Mucosa of gallbladder (tissue), 1 donor: ENCODE measurements at places on chromosomes 1 and 21.

DNA sequence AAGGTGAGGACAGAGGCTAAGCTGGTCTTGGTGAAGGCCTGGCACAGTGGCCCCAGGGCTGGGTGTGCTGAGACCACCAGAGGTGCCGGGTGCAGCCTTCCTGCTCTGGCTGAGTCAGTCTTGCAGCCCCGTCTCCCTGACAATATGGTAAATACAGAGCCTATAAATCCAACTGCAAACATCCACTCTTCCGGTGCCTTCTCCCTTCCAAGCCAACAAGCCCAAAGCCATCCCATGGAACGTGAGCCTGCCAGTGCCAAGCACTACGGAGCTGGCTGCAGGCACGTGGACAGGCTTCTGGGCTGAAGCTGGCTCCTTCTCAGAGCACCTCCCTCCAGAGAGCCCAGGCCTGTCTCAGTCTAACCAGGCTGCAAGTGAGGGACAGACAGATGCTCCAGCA is 70.0 kb downstream of the TRABD2B start:
- no peak for DNase-seq

- no peak for DNase-seq
Observed at GRCh38 chr1:231507476-231508355, 20.8 kb upstream of the TSNAX start.

GRCh38 chr1:110060034-110060661 is 10.3 kb downstream of the ALX3 start:
- no peak for DNase-seq

GRCh38 chr1:172390683-172391551 is 29.6 kb upstream of the C1orf105 start:
- peak; percentile 18 for DNase-seq

DNA sequence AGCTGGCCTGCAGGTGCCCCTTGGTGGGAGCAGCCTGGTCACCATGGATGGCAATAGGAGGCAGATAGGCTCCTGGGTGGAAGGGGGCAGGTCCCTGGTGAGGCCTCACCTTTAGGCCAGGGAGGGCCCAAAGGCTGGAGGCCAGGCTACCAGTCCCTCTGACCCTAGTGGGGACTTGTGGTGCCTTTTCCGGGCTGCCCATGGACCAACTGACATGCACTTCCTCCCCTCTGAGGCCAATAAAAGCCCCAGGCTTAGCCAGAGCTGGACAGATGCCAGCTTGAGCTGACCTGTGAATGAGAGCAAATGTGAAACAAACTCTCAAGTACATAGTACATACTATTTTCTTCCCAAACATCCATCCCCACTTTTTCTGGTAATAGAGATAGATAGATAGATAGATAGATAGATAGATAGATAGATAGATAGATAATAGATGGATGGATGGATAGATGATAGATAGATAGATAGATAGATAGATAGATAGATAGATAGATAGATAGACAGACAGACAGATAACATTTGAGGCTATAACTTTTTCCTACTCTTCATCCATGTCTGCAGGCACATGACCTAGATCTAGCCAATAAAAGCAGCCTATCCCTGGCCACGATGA is 9.2 kb upstream of the CTTNBP2NL start:
- DNase-seq: no peak

DNA sequence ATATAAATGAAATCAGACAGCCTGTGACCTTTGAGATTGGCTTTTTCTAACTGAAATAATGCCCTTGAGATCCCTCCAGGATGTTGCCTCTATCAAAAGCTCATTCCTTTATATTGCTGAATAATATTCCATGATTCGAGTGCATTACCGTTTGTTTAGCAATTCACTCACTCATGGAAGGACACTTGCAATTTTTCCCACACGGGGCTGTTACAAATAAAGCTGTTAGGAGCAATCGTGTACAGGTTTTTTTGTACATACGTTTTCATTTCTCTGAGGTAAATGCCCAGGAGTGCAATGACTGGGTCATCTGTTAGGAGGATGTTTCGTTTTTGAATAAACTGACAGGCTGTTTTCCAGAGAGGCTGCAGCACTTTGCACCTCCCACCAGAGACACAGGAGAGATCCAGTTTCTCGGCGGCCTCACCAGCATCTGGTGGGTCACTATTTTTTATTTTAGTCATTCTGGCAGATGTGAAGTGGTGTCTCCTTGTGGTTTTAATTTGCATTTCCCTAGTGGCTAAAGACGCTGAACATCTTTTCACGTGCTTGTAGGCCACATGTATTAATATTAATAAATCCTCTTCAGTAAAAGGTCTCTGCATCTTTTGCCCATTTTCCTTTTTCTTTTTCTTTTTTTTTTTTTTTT is 11.0 kb downstream of the PRDM15 start:
- DNase-seq: no peak

GRCh38 chr1:168801032-168801745 is 72.2 kb upstream of the DPT start:
- DNase-seq: peak; percentile 67

DNA sequence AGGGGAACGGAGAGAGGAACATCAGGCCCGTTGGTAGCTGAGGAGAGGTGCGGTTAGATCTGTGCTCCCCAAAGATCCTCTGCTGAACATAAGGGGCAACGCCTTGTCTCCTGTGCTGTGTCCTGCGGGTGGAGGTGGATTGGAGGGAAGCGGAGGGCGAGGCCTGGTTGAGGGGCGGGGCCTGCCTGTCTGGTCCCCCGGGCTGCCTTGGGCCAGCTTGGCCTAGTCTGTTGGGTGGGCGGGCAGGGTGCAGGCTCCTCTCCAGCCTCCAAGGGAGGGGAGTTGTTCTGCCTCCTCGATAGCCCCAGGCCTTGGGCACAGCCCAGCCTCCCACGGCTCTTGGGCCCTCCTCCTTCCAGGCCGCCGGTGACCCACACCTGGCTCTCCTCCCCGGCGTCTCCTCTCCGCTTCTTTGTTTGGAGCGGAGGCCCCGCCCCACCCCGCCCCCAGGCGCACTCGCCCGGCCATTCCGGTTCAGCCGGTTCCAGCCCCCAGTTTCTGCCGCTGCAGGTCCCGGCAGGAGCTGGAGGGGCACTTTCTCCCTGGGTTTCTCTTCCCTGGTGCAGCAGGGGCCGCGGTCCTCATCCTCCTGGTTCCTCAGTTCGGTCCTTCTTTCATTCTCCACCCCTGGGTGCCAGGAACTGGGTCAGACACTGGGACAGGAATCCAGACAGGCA is 19.4 kb downstream of the PTPRF start:
- DNase-seq: peak; percentile 89

- peak; percentile 89 for DNase-seq
Observed at GRCh38 chr1:212477014-212477679, 44.4 kb downstream of the NENF start.

GRCh38 chr1:204170494-204171155 is 4.5 kb upstream of the REN start:
- DNase-seq: no peak

DNA sequence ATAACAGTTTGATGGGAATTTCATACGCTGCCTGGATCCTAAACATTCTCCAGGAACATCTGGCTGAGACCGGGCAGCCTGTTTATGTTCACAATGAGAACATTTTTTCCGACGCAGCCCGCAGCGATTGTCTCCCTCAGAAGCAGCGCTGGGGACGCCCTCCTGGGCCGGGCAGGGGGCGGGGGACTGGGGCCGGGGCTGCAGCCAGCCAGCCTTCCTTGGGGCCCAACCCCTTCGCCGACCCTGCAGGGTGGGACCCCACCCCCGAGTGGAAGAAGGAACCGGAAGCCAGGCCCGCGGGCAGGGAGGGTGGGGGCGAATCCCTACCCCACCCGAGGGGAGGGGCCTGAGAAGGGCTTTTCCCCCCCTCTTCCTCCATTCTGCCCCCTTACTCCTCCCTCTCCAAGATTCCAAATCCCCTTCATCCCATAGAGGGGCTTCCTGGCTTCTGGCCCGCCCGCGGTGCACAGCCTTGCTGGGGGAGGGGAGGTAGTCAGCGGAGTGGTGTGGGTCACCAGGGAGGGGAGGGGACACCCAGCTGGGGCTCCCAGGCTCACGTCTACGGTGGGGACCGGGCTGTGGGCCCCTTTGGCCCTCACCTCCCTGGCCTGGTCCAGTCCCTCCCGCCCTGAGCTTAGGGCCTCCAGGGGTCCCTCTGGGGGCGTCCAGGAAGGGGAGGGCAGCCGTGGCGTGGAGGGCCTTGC is 60.6 kb downstream of the WNT9A start:
- peak; percentile 52 for DNase-seq

- no peak for DNase-seq
Observed at GRCh38 chr1:231338270-231339128, at the start of gene SPRTN. SPRTN (plus strand) TSS chr1:231338293; CDS start chr1:231338384, 91 bp downstream.
